ENCODE measurements at places on chromosomes 13 and 19.

- DNase-seq, result no peak
Measured at GRCh38 chr13:32639502-32640105, 53.4 kb downstream of the PDS5B start.

DNA sequence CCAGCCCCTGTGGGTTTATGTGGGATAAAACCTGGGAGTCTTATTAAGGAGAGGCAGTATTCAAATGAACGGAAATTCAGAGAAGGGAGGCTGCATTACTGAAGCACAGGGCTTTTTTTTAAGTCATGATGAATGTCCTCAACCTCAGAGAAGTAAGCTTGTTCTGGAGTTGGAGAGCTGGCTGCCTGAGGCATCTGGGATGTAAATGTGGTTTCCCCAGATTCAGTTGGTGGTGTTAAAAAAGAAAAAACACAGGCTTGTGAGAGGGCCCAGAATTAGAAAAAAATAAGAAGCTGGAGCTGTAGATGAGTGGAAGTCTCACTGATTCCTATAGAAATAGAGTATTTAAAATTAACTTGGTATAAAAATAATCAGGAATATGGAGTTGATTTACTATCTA is 64.0 kb upstream of the GPR12 start:
- no peak for DNase-seq

DNA sequence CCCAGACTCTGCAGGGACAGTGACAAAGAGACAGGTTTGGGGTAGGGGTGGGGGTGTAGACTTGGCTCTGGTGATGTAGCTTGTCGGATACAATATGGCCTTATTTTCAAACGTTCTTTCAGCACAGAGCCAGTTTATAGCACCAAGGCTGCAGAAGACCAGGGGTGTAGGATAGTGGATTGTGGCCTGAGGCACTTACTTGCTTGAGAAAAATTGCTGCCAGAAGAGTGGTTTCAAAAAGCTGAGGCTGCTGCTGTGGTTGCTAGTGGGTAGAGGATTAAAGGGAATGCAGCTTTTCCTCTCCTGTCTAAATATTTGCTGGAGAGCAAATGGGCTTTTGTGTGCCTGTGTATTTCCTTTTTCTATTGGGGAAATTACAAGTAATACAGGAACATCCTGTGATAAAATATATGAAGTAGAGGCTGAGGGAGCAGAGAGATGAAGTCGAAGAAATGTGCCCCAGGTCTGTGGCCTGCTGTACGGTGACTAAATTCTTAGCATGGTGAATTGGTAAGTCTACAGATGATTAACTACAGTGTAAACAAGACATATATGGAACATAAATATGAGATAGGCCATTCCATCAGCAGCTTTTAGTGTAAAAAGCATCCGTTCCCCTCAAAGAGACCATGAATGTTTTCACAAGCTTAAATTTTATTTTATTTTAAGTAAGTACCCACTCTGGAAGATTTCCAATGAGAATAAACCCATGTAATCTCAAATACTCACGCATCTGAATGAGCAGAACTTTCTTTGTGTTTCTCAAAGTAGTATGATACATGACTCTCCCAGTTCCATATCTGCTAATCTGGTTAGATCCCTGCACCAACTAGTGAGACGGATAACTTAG is 112.9 kb downstream of the LRCH1 start:
- DNase-seq, result no peak

DNA sequence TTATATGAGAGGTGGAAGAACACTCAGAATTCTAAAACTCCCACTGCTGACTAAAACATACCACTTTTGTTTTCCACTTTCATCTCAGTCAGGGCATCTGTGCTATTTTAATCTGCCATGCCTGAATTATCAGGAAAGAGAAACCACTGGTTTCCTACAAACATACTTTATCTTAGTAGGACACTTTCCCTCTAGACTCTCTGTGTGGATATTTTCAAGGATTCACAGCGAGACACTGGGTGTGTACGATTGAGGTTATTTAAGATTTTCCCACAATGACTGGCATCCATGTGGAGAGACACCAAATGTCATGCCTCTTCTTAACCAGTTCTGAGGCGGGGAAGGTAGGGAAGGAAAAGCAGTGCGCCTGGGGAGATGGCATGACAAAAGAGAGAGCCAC is 212.2 kb downstream of the ENOX1 start:
- DNase-seq, result no peak

GRCh38 chr19:13984875-13985741 is 21.0 kb downstream of the RFX1 start:
- DNase-seq, result no peak

GRCh38 chr13:94056362-94056990 is 423.0 kb downstream of the DCT start:
- DNase-seq, result no peak

- DNase-seq, result no peak
Measured at GRCh38 chr13:95948656-95949055, 104.5 kb downstream of the UGGT2 start.

- no peak for DNase-seq
Measured at GRCh38 chr19:4134351-4134750, 10.4 kb upstream of the MAP2K2 start.

- DNase-seq, result no peak
Measured at GRCh38 chr19:43560687-43561086, 14.6 kb downstream of the XRCC1 start.

- DNase-seq, result no peak
Measured at GRCh38 chr13:33487575-33488243, 202.2 kb upstream of the STARD13 start.

DNA sequence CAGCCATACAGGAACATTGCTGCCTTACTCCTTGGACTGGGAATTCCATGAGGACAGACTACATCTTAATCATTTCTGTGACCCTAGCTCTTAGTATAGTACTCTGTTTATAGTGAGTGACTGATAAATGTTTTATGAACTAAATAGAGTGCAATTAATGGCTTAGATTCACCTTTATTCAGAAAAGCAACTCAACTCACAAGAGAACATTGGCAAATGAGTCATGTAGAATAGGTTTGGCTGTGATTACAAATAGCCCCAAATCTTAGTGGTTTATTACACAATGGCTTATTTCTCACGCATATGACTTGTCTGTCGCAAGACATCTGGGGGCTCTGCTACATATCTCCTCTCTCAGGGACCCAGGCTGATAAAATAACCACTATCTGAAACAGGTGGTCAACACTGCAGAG is 121.6 kb upstream of the KL start:
- DNase-seq, result no peak

- no peak for DNase-seq
Measured at GRCh38 chr13:20247403-20247802, 15.3 kb upstream of the GJB6 start.

DNA sequence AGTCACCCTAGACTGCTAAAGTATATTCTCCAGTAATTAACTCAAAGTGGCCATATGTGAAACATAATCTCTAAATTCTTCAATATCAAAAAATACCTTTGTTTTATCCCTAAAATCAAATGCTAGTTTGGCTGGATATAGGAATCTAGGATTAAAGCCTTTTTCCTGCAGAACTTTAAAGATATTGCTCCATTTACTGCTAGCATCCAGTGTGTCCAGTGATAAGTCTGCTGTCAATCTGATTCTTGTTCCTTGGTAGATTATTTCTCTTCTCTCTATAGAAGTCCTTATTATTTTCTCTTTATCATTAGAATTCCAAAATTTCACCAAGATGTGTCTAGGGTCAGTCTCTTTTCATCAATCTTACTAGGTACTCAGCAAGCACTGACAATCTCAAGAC is 384.6 kb downstream of the FGF14 start:
- DNase-seq, result no peak

- no peak for DNase-seq
Measured at GRCh38 chr19:7845390-7846154, 15.6 kb downstream of the EVI5L start.

GRCh38 chr19:42850981-42851717 is 28.4 kb downstream of the PSG1 start:
- DNase-seq, result no peak

DNA sequence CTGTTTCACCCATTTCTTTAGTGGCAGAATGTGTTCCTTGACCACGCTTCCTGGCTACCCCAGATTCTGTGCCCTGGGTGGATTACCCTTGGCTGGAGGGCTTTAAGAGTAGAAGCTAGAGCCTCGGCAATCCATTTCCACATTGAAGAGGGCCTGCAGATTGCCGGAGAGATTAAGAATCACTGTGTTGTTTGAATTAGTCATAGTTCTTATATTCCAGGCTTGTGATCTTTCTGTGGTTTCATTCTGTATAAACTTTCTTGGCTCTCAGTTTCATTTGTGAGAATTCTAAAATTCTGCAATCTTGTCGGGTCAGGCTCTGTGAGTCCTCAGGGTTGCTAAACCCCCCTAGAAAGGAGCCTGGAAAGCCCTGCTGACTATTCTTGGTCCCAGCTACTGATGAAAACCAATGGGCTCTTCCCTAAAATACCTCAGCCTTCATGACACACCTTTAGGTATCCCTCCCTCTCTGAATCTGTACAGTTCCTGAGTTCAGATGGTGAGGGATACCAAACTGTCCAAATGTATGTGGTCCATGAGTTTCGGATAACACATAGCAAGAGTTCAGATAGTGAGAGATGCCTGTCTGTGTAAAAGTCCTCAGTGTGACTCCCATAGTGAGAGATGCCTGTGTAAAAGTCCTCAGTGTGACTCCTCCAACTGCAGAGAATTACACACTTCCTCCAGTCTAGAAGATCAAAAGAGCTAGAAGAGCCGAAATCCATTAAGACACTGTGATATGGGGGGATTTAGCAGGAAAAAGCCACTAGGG is 4.3 kb downstream of the PHF11 start:
- no peak for DNase-seq

- DNase-seq, result no peak
Measured at GRCh38 chr13:26941345-26942174, 181.0 kb upstream of the GPR12 start.

DNA sequence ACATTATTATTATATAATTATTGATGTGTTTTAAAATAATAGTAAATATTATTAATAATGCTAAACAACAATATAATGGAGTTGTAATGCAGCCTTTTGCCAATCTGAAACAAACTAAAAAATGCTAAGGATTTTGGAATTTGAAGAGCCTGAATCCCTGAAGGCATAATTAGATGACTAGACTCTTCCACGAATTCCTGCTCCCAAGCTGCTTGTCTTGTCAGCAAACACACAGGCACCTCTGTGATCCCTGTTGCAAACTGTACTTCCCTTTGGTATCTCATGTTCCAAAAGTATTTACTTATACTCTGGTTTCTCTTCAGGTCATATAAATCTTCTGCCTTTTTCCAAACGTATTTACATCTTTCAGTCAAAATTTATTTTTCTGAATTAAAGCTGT is 1862.4 kb downstream of the OLFM4 start:
- DNase-seq, result no peak

DNA sequence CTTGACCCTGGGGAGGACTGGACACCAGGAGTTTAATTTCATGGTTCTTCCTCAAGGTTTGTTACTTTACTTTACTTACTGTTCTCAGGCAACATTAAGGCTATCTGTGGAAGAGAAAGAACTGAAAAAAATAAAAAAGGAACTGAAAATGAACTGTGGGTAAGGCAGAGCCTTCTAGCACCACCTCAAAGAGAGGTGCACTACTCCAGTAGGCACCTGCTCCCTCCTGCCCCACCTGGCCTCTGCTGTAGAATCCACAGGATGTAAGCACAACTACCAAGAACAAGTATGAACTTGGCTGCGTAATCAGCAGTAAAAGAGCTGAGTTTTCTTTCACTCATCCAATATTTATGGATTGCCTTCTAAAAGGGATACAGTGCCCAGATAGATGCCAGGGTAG is 12.2 kb downstream of the ZNF112 start:
- DNase-seq, result no peak

- no peak for DNase-seq
Measured at GRCh38 chr19:51799034-51799773, 4.2 kb downstream of the FPR3 start.

GRCh38 chr19:6238643-6239281 is 41.0 kb downstream of the MLLT1 start:
- no peak for DNase-seq

DNA sequence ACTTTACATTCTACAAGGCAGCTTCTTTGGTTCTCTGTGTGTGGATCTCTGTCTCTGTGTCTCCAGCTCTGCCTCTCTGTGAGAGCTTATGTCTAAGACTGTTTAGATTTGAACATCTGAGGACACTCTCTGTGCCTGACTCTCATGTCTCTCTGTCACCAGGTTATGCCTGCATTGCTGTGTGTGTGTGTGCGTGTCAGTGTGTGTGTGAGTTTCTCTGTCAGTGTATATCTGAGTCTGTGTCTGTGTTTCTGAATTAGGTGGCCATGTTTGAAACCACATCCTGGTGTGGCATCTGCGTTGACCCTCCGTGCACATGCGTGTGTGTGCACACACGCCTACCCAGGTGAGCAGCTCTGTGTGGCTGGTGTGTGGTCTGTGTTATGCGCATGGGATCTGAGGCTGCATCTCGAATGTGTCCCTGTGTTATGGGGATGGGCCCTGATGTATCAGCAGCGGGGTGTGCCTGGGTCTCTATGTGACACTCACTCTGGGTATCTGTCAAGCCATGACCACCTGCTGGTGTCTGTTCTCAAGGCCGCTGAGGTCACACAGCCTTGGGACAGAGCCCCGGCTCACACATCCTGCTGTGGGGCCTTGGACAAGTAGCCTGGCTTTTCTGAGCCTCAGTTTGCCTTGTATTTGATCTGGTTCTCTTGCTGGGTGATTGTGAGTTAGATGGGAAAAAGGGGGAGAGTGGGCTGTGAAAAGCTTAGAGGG is 6.7 kb downstream of the ATP1A3 start:
- no peak for DNase-seq

DNA sequence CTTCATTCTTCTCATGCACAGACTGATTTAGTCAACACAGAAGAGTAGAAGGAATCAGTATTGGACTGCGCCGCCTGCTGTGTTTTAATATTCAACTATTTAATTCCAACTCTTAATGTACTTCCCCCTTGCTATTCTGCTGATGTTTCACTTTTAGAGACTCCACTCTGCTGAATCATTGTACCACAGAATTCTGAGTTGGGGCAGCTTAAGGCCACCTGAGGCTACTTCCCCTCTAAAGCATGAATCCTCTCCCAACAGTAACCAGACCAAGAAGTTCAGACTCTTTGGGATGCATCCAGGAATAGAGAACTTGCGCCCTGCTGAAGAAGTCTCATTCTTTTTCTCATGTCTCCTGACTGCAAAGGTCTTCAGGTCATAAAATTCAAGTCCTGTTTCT is 708.8 kb downstream of the UQCRFS1 start:
- DNase-seq, result no peak

DNA sequence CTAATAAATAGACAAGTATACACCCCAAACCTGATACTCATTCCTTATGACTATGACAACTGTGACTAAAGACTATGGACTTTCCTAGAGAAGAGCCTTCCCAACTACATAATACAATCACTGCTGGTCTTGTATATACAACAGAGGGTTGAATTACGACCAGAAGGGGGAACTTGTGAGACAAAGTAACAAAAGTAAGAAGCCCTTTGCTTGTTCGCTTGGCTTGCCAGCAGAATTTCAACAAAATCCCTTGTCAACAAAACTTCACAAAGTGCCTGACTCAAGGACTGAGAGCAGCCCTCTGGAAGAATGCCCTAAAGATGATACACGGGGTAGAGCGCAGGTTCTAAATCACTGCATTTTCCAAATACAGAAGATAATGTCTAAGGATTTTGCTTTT is 99.4 kb downstream of the WASF3 start:
- DNase-seq, result no peak

- no peak for DNase-seq
Measured at GRCh38 chr19:45847663-45848062, 15.3 kb downstream of the SYMPK start.

GRCh38 chr19:45098521-45099466 is 5.8 kb downstream of the PPP1R37 start:
- DNase-seq, result no peak
